ENCODE measurements at places on chromosomes 2 and 18.

DNA sequence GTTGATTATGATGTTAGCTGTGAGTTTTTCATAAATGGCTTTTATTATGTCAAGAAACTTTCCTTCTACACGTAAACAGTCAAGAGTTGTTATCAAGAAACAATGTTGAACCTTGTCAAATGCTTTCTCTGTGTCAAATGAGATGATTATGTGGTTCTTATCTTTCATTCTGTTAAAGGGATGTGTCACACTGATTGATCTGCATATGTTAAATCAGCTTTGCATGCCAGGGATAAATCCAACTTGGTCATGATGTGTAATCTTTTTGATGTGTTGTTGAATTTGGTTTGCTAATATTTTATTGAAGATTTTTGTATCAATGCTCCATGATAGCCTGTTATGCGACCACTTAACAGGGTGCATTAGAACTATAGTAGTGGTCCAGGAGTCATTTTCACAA is 107.3 kb downstream of the C1QL2 start:
- no peak for DNase-seq

DNA sequence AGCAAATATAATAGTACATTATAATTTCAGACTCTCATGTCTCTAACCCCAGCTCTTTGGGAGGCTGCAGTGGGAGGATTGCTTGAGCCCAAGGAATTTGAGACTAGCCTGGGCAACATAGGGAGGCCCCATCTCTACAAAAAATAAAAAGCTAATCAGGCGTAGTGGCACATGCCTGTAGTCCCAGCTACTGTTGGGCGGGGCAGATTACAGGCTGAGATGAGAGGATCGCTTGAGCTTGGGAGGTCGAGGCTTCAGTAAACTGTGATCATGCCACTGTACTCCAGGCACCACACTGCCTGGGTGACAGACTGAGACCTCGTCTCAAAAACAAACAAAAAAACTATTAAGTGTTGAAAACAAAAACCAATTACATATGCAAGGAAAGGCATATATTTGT is 123.0 kb upstream of the MYO3B start:
- no peak for DNase-seq

DNA sequence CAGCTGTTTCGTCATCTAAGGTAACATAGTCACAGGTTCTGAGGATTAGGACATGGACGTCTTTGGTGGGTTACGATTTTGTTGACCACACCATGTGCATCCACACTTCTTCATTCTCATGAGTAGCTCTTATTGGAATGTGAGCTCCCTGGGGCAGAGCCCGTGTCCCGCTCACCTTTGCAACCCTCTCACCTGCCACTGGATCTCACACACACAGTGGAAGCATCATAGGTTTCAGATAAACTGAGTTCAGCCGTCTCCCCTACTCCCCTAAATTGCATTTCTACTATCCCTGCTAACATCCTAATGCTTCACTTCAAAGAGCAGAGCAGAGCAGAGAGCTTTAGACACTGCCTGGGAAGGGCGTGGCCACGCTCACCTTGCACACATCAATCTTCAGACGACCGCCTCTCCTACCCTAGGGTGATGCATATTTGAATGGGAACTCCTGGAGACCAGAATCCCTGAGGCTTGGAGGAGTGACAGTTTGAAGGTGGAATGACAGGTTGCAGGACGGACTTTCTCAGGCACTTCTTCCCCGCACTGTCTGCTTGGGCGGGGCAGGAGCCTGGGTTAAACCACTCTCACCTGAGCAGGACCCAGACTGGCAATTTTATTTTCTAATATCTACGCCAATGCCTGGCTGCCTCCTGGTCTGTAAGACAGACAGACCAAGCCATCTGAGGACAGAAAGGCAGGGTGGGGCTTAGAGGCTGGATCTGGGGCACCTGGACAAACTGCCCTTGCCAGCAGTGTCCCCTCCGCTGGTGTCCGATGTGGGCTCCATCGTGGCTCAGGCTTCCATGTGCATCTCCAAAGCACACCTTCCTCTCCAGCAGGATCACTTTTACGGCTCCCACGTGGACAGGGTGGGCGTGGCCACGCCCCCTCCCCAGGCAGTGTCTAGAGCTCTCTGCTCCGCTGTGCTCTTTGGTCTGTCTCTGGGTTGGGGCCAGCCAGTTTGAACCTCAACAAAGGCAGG is 229.5 kb upstream of the COPS8 start:
- no peak for DNase-seq

GRCh38 chr2:42964439-42965083 is 172.2 kb upstream of the HAAO start:
- DNase-seq: no peak

- no peak for DNase-seq
These were observed 256.3 kb upstream of the PKDCC start for GRCh38 chr2:41791523-41791922.

- DNase-seq: no peak
These were observed 13.9 kb downstream of the STON1 start for GRCh38 chr2:48543895-48544294.

GRCh38 chr2:198905881-198906612 is 551.7 kb downstream of the SATB2 start:
- DNase-seq: no peak

GRCh38 chr2:99153921-99154604 is 679 bp downstream of the TSGA10 start:
- DNase-seq: no peak
